ENCODE measurements at places on chromosomes 3 and 15. TPM values are rescaled to one million over a fixed set of nuclear protein-coding genes. Genes with fewer than 3 reads are reported as not detected.

GRCh38 chr15:93042691-93043378 is 46.2 kb downstream of the RGMA start:
- no peak for DNase-seq

The C3orf62 gene
- polyA plus RNA-seq = 9.0 TPM

- no peak for DNase-seq
Observed at GRCh38 chr15:58295637-58296215, 136.1 kb upstream of the LIPC start.

DNA sequence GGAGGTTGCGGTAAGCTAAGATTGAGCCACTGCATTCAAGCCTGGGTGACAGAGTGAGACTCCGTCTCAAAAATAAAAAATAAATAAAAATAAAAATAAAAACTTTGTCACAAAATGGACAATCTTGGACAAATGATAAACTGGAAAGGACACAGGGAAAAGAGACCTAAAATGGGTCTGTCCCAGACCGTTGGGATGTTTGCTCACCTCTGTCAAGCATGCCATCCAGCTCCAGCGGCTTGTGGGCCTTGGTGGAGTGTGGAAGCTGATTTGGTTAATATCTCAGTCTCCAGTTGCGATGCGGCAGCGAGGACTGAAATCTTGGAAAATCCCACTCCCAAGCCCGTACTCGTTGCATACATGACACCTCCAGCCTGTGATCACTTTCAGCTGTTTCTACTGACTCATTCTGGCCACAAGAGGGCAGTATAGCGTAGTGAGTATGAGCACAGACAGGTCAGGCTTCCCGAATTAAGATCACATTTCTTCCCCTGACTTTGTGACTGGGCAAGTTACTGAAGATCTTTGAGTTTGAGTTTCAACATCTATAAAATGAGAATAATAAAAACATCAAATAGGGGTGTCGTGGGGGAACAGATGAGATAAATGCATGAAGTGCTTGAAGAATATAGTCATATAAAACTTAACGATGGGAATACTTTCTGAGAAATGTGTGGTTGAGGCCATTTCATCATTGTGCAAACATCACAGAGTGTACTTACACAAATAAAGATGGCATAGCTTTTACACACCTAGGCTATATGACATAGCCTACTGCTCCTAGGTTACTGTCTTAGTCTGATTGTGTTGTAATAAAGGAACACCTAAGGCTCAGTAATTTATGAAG is 19.6 kb upstream of the MOBP start:
- DNase-seq = peak; percentile 65

GRCh38 chr3:24952388-24952787 is 457.7 kb upstream of the THRB start:
- DNase-seq = no peak

GRCh38 chr15:66240240-66240794 is 13.2 kb downstream of the MEGF11 start:
- DNase-seq = no peak

DNA sequence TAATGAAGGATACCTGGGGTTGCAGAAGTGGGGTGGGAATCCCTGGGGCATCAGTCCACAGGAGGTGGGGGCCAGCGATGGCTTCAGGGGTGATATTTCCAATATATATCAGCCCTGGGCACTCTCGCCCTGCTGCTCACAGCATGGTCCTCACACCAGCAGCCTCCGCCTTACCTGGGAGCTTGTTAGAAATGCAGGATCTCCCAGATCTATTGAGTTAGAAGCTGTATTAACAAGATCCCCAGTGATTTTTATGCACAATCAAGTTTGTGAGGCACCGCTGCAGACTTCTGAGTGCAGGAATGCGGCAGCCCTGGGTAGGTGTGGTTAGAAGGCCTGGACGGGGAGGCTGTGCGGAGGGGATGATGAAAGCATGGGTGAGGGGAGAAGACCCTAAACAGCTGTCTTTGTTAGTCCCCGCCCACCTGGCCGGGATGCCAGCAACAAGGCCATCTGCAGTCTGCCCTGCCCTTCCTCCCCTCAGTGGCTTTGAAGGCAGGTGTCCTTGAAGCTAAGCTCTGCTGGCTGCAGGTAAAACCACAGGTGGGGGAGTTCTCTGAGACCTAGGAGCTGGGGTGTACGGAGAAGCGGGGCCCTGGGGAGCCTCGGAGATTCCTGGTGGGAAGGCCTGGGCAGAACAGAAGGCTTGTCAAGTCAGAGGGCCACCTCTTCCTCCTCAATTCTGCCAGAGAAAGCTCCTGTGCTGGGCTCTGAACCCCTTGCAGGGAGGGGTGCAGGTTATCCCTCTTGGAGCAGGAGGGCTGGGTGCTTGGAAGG is 11.4 kb downstream of the FAM107A start:
- DNase-seq = no peak

- no peak for DNase-seq
Observed at GRCh38 chr3:158802409-158803268, 785 bp downstream of the MFSD1 start.

The HDC gene
- 1.2 TPM for polyA plus RNA-seq

DNA sequence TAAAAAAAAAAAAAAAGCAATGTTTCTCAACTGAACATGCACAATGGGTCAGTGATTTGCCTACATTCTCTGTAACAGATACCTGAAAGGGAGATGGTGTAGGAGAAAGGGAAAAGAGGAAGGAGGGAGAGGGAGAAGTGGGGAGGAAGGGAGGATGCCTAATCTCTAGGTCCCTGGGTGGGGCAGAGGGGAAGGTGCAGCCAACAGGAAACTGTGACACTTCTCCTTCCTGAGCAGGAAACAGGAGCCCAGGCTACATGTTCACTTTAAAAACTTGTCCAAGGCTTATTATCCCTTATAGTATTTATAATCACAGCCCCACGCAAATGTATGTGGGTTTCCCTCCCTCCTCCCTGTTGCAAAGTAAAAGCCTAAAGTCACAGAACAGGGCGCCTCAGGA is 137.9 kb downstream of the MINAR1 start:
- no peak for DNase-seq

DNA sequence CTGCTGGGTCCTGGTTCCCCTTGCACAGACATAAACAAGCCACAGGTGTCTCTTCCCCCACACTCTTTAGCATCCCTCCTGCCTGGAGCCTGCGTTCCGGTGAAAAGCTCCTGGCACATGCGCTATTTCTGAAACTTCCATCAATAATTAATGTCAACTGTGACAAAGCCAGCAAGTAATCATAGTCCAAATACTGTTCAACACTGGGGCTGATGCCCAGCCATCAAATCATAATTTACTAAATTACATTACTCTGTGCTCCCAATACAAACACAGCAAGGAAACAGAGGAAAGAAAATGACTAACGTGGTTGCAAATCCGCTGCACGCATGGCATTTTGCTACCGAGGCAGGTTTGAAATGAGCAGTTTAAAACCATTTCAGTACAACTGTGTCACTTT is 294.7 kb downstream of the ERC2 start:
- no peak for DNase-seq

- no peak for DNase-seq
Observed at GRCh38 chr3:187822402-187822801, 77.1 kb upstream of the BCL6 start.

- DNase-seq = no peak
Observed at GRCh38 chr3:78741066-78741645, 1026.6 kb downstream of the ROBO1 start.

The ARHGAP11A gene
- 14.4 TPM for polyA plus RNA-seq

GRCh38 chr15:101446518-101447167 is 42.9 kb downstream of the PCSK6 start:
- DNase-seq = no peak

The HIGD2B gene
- not detected for polyA plus RNA-seq

DNA sequence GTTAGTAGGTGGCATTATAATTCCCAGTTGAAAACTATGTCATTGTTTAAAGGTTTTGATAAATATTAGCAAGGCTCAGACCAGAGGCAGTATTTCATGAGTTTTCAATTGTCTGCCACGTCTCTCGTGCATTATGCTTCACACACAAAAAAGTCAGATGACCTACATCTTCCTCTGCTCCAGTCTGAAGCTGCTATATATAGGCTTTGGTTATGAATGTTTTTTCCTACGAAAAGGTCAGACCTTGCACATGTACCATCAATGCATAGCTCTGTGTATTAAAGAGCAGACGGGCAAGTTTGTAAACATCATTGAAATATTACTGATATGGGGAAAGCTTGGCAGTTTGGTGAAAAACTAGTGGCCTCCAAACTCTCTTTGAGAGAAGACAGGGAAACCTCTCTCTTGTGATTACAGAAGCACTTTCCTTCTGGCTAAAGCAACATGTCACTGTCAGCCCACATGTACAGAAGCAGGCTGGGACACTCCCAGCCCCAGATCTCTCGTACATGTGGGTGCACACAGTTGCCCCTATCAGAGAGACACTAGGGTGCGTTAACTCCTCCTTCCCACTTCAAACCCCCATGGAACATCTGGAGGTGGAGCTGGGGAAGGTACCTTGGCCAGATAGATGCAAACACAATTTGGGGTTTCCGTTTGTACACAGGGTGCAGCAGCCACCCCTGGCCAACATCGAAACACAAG is 184.0 kb upstream of the BCL6 start:
- no peak for DNase-seq

The PRRT3 gene
- polyA plus RNA-seq = 2.3 TPM

DNA sequence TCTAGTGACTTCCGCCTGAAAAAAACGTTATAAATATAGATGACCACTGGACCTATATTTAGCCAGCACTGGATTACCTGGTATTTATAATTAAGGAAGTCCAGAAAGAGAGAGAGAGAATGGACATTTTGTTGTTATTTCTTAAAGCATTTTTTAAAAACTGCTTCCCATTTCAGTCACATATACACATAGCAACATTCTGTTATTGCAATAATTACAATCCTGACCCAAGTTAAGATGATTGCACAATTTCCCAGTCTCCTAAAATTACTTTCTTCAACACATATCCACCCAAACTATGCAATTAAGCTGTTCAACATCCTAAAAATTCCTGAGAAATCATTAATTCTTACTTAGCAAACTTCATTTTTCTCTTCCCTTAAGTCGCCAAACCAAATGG is 37.7 kb downstream of the PCSK6 start:
- DNase-seq = no peak

The C2CD4A gene
- polyA plus RNA-seq = 0.04 TPM

- DNase-seq = no peak
Observed at GRCh38 chr15:52318729-52319500, 23.3 kb upstream of the MYO5C start.

- DNase-seq = no peak
Observed at GRCh38 chr3:194306771-194307640, 44.1 kb downstream of the CPN2 start.

- DNase-seq = peak; percentile 16
Observed at GRCh38 chr3:23611737-23612295, 193.9 kb upstream of the UBE2E1 start.

- DNase-seq = no peak
Observed at GRCh38 chr15:80228959-80229610, 22.9 kb downstream of the CTXND1 start.

DNA sequence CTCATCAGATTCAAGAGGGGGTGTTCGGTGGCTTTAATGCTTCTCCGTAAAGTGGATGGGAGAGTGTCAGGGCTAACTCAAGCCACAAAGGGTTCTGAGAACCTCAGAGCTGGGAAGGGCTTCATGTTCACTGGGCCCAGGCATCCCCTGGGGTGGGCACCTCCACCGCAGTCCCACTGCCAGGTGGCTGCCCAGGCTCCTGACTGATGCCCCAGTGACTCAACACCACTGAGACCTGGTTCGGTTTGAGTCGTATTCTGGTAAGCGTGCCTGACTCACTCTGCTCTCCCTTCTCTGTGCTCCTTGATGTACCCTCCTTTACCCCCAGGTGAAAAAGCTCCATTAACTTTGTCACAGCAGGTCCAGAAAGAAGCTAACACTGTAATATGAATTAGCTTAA is 304.6 kb downstream of the RPLP1 start:
- no peak for DNase-seq

- DNase-seq = no peak
Observed at GRCh38 chr15:82018201-82018600, 27.6 kb downstream of the MEX3B start.

DNA sequence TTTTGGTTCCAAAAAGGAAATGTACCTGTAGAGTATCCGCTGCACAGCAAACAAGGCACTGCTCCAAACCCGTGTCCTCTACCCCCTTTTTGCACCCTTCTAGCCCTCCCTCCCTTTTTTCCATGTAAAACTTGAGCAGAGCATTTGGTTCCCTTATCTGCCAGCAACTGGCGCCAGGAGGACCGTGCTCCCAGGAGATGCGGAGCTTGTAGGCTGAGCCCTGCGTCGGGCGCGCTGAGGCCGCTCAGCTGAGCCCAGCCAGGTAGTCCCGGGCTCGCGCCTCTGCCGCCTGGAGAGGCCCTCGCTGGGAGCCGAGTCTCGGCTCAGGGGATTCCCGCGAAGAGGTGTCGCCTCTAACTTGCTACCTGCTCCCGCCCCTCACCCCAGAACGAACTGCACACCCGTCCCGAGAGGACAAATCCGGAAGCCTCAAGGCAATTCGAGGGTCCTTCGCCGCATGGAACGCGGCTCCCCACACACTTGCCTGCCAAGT is 575 bp downstream of the TRPM7 start:
- no peak for DNase-seq

The SH2D7 gene
- 0.09 TPM for polyA plus RNA-seq

The FOXB1 gene
- not detected for polyA plus RNA-seq

DNA sequence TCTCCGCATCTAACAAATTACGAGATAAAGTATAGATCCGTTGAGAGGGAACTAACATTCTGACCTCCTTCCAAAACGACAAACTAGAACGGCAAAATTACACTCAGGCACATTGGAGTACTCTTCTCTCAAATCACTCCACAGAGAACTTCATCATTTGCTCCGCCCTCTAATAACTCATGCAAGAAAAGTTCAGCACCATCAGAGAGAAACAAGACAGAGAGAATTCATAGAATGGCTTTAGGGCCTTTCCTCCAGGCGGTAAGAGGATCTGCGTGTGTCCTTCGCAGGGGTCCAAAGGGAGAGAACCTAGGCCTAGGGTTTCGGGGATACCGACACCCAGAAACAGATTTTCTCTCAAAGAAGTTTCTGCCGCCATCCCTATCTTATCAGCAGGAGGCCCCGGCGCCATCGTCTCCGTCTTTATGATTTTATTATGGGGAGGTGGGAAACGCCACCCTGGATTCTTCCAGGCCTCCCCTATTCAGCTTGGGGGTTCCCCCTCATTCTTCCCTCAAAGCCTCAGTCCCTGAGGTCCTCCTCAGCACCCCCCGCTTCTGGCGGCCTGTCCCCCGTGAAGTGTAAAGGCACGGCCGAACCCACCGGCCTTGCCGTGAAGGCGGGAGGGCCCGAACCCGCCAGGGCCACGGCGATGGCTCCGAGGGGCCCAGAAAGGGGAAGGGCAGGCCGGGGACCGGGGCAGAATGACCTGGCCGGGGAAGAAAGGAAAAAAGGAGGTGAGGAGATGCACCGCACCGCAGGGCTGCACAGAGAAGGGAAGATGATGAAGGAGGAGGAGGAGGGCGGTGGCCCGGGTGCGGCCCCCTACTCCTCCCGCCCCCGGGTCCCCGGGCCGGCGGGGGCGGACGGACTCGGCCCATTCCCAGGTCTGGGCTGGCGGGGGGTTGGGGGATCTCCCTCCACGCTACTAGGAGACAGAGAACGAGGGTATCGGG is 768 bp downstream of the UBXN7 start:
- DNase-seq = no peak

DNA sequence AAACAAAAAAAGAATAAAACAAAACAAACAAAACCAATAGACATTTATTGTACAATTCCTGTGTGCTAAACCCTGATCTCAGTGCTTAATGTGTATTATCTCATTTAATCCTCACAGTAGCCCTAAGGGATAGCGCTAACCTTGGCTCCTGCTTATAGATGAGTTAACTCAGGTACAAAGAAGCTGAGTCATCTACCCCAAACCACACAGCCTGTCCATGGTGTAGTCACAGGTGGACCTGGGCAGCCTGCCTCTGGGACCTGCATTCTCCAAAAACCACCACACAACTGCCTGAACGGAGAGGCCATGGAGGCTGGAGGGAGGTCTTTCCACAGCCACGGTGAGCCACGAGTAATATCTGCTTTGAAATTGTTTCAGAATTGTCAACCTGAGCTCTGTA is 5.5 kb upstream of the CLN6 start:
- no peak for DNase-seq
